ENCODE measurements at places on chromosomes 3 and 15. TPM values are rescaled to one million over a fixed set of nuclear protein-coding genes. Genes with fewer than 3 reads are reported as not detected.

The SLC6A1 gene
- not detected for total RNA-seq

The CIP2A gene
- 40.0 TPM for total RNA-seq

The CCRL2 gene
- 5.6 TPM for total RNA-seq

The LYZL4 gene
- total RNA-seq, result not detected

The THRB gene
- total RNA-seq, result not detected

The P2RY1 gene
- total RNA-seq, result 0.05 TPM

The BFSP2 gene
- total RNA-seq, result 0.68 TPM

The ILDR1 gene
- total RNA-seq, result 0.10 TPM

The LRRC31 gene
- total RNA-seq, result not detected

The ERC2 gene
- total RNA-seq, result not detected

The TIMP4 gene
- total RNA-seq, result not detected

The SPG21 gene
- total RNA-seq, result 54.6 TPM

The SH3GL3 gene
- not detected for total RNA-seq

The SLC24A5 gene
- not detected for total RNA-seq

The OCA2 gene
- total RNA-seq, result not detected

The MCTP2 gene
- total RNA-seq, result 16.6 TPM

The ASB14 gene
- total RNA-seq, result not detected

The ACOX2 gene
- total RNA-seq, result not detected

The FYTTD1 gene
- total RNA-seq, result 52.0 TPM

Data from activated naive CD4-positive, alpha-beta T cell treated with anti-CD3 and anti-CD28 coated beads, Interleukin-2, amount 10 ng/mL, durations not matched to agents 5 hours and 36 hours (primary cell).